ACHN (cell line): ENCODE measurements at places on chromosomes 12 and 14.

DNA sequence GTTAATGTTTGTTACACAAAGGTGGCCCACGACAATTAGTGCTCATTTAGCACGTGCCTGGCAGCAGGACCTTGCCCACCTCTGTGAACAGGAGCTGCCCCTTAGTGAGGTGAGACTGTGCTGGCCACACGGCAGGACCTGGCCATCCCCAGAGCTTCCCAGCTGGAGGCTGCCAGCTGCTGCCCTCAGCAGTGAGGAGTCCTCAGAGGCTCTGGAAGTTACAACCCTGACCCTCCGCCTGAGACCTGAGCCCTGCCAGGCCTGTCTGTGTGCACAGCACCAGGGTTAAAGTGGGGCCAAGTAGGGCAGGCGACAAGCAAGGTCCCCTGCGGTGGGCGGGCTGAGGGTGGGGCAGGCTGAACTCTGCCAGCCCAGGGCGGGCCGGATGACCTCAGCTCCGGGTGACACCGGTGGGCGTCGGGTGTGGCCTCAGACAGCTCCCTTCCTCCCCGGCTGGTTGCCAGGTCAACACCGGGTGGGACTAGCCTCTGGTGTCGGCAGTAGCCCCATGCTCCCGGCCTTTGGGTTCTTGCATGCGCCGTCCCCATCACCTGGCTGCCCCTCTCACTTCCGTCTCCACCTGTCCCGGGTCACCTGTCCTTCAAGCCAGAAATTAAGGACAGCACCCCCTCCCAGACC, 9.2 kb upstream of the LBHD2 start:
- peak; percentile 62 for DNase-seq

- no peak for DNase-seq
These were observed 151.4 kb upstream of the DAAM1 start for GRCh38 chr14:59037086-59037485.

DNA sequence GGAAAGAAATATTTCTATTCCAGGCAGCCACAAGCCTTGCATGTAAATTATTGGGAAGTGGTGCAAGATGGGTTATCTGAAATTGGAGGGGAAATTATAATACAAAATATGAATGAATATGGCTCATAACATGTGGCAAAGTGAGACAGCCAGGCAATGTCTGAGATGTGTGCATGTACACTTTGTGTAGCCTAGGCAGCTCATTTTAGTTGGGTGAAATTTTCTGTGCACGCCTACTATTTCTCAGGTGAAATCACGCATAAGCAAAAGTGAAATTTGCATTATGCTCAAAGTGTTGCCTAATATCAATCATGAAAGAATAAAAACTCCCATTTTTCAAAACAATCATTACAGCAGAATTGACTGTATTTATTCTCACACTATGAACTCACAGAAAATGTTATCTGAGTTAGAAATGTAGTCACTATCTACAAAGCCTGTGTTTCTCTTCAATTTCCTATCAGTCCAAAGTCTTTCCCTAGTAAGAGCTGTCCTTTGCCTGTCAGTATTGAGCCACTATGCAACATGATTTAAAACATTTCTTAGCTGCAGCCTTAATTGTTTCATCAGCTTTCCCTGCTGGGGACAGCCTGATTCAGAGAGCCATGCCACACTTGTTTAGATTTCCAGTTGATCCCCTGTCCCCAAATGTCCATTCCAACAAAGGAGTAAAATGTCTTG, 80.7 kb downstream of the EPS8 start:
- DNase-seq, result no peak

DNA sequence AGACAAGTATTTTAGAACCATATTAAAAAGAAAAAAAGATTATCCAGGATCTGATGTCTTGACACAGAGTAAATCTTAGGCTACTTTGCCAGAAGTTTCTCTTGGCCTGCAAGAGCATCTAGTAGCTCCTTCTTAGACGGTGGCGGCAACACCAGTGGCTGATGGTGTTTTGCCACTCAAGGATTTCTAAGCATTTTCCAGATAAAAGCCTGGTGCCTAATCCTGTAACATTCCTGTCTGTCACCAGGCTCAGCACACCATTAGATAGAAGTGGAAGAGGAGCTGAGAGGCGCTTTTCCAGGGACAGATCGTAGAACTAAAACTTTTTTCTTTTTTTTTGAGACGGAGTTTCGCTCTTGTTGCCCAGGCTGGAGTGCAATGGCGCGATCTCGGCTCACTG, 14.0 kb downstream of the WNT5B start:
- no peak for DNase-seq

- no peak for DNase-seq
These were observed 140.4 kb downstream of the CHST11 start for GRCh38 chr12:104596898-104597843.

- DNase-seq, result peak; percentile 26
These were observed 17.9 kb upstream of the CFAP54 start for GRCh38 chr12:96471368-96472050.

GRCh38 chr12:51759695-51760094, 88.8 kb downstream of the FIGNL2 start:
- no peak for DNase-seq
